NCI-H526 (cell line): ENCODE measurements at places on chromosomes 5 and 9.

- DNase-seq: no peak
Observed at GRCh38 chr9:35308316-35308715, 146.5 kb downstream of the UNC13B start.

DNA sequence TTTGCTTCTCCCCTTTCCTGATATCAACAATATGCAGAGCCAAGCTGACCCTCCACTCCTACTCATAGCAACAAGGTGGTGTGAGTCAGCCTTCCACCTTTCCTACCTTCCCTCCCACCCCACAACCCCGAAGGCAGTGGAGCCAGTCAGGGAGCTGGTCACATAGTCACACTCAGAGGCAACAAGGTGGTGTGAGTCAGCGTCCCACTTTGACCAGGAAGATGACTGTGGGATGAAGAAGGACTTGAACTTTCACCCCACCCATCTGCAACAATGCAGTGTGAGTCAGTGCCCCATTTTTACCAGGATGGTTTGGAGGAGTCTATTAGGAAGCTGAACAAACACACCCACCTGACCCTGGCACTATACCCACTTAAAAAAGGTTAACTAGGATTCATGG is 30.1 kb upstream of the ZNF782 start:
- DNase-seq: no peak

DNA sequence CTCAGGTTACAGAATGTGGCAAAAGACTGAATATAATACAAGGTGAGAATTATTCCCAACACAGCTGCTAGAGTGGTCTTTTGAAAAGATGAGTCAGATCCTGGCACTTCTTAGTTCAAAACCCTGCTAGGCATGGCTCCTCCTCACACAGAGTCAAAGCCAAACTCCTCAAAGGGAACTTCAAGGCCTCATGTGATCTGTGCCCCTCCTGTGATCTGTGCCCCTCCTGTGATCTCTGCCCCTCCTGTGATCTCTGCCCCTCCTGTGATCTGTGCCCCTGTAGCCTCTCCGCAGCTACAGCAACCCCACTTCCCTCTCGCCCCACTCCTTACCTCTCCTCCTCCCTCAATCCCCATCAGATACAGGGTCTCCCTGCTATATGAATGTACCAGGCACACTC is 525.5 kb upstream of the CCNG1 start:
- no peak for DNase-seq

- no peak for DNase-seq
Observed at GRCh38 chr5:177501874-177502678, 4.7 kb upstream of the PDLIM7 start.

DNA sequence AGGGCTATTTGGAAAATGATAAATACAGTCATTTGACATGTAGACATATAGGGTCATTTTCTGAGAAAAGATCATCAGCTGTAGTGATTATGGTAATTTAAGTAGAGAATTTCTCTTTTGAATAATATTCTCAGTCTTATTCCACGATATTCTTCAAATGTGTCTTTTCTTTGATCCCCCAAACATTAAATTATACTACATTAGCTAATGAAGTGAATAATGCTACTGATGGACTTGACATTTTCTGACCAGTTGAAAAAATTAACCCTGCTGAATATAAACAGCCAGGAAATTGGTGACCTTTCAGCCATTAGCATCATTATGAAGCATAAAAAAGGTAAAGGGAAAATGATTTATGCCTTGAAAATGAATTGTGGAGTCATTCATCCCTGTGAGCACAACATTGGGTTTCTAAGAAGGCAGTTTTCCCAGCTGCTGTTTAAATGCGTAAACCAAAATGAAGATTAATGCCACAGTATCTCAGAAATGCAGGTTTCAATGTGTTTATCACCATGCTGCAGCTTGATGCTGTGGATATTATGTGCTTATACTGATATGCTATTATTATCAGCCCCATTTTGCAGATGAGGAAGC is 489.1 kb downstream of the KCTD16 start:
- DNase-seq: no peak

DNA sequence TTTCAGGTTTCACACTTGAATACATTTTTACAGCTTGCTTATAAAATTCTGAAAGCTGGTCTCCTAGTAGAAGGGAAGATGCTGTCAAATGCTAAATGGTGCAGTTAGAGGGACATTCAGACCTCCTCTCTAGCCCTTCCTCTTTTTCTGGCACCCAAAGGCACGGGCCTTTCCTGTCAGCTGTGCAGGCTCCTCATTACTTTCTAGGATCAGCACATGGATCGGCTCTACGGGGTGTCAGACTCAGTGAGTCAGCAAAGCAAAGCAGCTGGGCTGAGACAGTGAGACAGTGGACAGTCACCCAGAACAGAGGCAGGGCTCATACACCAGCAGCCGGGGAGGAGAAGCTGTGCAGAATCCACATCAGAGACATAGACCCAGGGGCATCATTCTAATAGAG is 80.0 kb upstream of the TNC start:
- no peak for DNase-seq

- DNase-seq: peak; percentile 18
Observed at GRCh38 chr5:62143268-62144229, 162.5 kb upstream of the KIF2A start.

DNA sequence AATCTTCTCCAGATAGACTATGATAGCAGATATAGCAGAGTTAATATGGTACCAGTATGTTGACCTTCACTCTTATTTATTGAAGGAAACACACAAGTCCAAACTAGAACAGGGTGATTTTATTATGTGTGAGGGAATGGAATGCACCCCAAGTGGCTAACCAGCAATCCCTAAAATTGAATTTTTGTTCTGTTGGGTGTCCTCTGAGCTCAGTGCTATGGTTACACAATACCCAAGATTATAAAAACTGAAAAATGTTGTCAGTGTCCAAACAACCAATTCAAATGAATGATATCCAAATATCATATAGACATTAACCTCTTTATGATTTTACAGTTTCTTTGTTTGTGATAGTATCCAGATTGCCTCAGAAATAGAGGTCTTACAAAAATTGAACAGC is 60.9 kb downstream of the NNT start:
- DNase-seq: no peak

- DNase-seq: no peak
Observed at GRCh38 chr5:111398013-111398412, 114.3 kb downstream of the STARD4 start.

- DNase-seq: no peak
Observed at GRCh38 chr5:150300496-150301169, 2.1 kb downstream of the ARSI start.

DNA sequence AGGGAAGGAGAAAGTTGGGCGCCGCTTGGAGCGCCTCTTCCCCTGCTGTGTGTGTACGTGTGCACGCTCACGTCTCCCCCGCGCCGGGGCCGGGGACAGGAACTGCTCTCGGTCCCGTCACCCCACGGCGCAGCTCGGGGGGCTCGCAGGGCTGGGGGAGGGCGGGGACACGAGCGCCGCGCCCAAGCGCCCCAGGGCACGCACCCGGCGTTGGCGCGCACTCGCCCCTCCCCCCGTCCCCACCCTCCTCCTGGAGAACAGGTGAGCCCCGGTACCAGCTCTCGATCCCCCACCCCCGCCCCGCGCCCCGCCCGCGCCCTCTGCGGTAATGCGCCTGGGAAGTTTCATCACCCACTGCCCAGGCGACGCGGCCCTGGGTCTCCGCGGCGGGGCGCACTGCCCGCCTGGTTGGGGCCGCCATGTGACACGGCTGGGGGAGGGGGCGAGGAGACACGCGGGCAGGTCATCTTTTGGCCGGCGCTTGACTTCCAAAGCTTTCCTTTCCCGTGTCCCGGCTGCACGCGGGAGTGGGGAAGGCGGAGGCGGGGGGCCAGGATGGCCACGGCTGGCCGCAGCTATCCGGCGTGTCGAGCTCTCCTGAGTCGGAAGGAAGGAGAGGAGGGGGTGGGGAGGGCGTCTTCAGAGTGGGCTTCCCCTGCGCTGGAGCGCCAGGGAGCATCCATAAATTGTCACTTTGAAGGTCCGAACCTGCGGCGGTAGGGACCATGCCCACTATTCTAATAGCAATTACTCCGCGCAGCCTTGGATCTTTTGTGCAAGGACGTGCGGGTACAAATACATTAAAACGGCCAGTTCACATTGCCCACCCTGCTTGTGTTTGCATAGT is 1.5 kb upstream of the STC2 start:
- DNase-seq: peak; percentile 40

DNA sequence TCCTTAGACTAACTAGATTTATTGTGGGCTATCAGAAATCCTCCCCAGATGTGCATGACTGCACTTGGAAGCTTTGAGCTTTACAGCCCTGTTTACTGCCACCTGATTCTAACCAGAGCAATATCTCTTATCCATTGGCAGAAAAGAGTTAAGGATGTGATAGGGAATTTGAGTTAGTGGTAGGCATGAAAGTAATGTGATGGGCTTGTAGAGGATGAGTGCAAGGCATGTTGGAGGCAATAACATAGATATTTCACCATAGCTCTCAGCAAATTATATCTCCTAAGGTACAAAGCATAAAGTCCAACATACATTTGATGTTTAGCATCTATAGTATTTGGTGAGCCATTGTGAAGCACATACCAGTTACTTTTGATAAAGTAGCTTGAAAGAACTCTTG is 103.8 kb downstream of the INVS start:
- no peak for DNase-seq

GRCh38 chr5:77076961-77077828 is 9.9 kb downstream of the ZBED3 start:
- DNase-seq: peak; percentile 41

GRCh38 chr9:126123927-126124326 is 202.7 kb upstream of the MVB12B start:
- no peak for DNase-seq

DNA sequence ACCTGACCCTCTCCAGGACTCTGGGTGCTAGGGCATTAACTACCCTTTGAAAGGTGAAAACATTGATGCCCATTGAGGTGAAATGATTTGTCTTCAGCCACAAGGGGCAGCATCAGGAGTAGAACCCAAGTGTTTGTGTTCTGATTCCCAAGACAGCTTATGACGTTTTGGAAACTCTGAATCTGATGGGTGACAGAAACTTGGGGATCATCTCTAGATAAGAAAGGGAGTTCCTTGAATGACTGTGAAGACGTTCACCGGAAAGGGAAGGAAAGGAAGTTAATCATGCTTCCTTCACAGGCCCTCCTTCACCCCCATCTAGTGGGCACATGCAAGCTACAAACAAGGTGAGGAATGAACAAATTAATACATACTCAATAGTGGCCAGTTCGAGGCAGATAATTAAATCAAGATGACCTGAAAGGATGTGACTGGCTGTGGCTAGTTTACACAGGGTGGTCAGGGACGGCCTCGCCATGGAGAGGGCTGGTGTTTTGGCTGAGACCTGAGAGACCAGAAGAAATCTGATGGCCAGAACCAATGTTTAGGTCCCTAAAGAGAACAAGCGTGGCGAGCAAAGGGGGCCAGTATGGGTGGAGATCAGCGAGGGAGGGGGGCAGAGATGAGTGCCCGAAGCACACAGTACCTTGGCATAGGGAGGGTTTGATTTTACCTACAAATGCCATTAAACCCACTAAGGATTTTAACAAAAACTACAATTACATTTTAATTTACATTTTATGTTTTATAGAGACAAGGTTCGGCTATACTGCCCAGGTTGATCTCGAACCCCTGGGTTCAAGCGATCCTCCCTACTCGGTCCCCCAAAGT is 937 bp upstream of the SLC26A2 start:
- DNase-seq: peak; percentile 41

- DNase-seq: no peak
Observed at GRCh38 chr5:79791843-79792242, 102.2 kb downstream of the CMYA5 start.

DNA sequence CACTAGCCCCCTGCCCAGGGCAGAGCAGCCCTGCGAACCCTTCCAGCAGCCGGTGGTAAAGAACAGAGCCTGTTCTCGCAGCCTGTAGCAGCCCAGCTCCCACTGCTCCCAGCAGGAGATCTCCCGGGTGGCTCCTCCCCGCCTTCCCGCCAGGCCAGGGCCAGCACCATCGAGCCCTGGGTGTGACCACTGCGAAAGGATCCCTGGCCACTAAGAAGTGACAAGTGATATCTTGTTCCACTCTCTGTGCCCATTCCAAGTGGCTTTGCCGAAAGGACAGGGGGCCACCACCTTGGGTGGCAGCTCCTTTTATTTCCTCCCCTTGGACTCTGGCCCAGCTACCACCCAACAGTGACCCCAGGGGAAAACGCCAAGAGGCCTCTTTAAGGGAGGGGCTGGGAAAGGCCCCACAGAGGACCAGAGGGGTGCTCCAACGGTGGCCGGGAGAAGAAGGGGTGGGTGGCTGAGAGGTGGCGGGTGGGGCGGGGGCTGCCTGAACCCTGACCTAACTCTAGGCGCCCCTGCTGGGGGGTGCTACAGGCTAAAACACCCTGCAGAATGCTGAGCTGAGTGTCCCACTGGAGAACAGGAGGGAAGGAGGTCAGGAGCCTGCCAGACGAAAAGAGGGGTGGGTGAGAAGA is 1.6 kb downstream of the NACC2 start:
- no peak for DNase-seq

GRCh38 chr9:6036391-6036790 is 21.0 kb upstream of the RANBP6 start:
- no peak for DNase-seq
